Pancreas (tissue), 10 donors: ENCODE measurements at places on chromosomes 6 and 20.

- no peak for DNase-seq
Measured at GRCh38 chr20:32089637-32090362, 19.7 kb upstream of the TM9SF4 start.

DNA sequence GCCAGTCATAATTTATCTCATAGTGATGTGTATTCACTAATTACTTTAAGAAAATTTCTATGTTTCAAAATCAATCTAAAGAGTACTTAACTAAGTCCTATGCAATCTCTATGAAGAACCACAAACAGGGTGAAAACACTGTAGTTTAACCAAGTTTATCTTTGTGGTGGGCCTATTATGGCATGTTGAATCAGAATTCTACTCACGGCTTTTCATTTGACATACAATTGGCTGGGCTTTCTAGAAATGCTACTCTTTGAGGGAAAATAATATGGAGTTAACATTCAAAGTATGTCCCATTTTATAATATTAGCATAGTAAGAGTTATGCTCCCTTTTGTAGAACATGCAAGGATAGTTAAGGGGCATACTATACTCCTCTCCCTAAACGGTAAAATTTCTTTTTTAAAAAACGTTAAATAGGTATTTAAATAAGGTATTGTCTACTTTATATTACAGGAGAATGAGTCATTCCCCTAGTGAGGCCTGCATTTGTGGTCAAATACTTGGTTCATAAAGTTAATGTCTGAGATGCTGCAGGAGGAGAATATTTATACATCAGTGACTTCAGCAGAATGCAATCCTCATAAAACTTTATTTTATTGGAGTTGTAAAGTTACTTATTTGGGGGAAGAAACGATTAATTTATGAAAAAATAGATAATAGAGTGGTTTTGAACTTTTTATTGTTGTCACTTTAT, 1.8 kb downstream of the MOXD1 start:
- no peak for DNase-seq

- no peak for DNase-seq
Measured at GRCh38 chr20:23596579-23597250, 9.0 kb downstream of the CST9 start.

GRCh38 chr6:34523441-34524206, 32.5 kb downstream of the SPDEF start:
- DNase-seq = no peak
